ENCODE measurements at places on chromosomes 7 and 10.

GRCh38 chr7:4667776-4668509, 14.2 kb upstream of the FOXK1 start:
- no peak for DNase-seq

GRCh38 chr10:52066383-52066782, 247.7 kb upstream of the DKK1 start:
- DNase-seq: no peak

- no peak for DNase-seq
These were observed 111.9 kb upstream of the FAM20C start for GRCh38 chr7:80259-81067.

DNA sequence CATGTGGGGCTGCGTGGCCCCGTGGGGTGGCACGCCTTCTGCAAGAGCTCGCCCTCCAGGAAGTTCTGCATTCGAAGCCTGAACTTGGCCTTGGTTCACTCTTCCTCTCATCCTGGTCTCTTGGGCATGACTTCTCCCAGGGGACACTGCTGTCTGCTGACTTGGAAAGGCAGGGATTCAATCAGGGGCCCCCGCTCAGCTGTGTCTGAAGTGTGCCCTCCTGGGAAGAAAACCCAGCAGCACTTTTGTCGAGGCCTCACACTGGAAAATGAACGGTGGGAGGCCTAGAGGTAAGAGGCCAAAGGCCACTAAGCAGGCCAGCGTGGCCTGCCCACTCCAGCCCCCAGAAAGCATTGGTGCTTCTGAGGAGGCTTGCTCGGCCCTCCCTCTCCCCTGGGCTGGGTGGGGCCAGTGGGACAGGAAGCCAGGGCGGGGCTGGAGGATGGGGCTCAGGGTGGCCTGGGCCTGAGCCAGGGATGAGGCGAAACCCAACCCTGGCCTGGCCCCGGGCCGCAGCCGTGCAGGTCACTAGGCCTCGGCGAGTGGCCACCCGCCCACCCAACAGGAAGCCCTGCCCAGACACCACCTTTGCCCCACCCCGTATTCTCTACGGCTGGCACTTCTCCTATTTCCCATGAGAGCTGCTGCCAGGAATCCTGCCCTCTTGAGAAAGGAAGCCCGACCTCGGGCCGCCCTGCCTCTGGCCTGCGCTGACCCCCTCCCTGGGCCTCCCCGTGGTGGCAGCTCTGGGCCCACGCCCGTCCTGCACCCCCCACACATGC, 81.1 kb downstream of the ZMIZ1 start:
- DNase-seq: no peak

GRCh38 chr7:127961786-127962453, 69.3 kb downstream of the LRRC4 start:
- DNase-seq: no peak

DNA sequence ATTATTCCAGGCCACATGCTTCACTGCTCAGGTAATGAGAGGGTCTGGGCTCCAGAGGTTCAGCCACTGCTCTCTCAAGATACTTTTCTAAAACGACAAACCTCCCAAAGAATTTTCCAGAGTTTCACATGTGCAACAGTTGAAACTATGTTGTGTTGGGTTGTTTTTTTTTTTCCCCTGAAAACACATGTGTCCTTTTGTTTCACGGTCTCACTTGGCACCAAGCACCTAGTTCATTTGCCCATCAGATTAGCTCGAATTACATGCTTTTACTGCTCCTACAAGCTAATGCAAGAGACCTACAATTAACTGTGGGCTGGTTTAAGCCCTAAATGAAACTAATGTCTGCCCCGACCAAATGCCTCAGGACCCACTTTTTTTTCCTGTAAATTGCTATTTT, 313.3 kb downstream of the FGFR2 start:
- DNase-seq: no peak

DNA sequence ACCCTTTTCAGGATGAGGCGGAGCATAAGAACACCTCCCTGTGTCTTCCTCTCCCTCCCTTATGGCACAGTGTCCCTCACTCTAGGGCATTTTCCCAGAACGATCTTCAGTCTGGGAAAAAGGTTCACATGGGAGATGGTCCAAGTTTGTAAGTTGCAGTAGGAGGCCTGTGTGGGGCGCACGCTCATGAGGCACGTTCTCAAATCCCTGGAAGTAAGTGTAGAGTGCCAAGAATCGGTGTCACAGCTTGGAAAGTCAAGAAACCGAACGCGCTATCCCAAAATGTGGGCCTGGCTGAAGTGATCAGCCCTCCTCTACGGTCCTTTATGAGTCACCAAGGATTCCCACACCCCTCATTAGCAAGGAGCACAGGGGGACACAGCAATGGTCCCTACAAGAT, 23.9 kb upstream of the SMARCD3 start:
- DNase-seq: no peak

DNA sequence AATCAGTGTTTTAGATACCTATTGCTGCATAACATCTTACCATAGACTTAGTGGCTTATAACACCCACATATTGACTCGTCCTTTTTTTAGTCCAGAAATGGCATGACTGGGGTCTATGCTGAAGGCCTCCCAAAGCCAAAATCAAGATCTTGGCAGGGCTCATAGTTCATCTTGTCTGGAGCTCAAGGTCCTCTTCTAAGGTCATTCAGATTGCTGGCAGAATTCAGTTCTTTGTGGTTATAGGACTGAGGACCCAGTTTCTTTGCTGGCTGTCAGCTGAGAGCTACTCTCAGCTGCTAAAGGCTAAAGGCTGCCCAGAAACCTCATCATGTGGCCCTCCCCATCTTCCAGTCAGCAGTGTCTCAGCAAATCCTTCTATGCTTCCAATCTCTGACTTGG, 165.5 kb downstream of the FAM107B start:
- no peak for DNase-seq

DNA sequence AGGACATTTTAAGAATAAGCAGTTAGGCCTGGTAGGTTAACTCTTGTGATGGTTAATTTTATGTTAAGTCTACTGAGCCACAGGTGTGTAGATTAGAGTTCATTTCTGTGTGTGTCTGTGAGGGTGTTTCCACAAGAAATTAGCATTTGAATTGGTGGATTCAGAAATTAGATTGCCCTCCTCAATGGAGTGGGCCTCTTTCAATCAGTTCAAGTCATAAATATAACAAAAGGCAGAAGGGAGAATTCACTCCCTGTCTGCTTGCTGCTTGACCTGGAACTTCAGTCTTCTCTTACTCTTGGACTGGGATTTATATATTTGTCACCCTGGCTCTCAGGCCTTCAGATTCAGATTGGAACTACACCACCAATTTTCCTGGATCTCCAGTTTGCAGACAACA, 55.3 kb upstream of the POM121L12 start:
- no peak for DNase-seq

DNA sequence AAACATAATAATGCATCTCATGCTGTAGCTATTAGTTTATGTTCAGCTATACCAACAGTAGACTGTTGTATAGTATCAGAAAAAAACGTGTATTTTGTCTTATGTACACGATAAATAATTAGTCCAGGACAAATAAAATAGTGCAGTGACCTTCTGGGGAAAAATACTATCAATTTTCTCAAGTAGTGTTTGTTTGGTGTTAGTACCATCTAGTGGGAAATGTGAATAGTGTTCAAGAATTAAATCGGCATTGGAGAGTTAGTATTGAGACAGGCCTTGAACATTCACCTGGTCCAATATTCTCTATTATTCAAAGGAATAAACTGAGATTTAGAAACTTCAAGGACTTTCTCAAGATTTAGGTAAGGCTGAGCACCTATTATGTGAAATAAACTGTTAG, 21.7 kb upstream of the OR2A5 start:
- DNase-seq: no peak

DNA sequence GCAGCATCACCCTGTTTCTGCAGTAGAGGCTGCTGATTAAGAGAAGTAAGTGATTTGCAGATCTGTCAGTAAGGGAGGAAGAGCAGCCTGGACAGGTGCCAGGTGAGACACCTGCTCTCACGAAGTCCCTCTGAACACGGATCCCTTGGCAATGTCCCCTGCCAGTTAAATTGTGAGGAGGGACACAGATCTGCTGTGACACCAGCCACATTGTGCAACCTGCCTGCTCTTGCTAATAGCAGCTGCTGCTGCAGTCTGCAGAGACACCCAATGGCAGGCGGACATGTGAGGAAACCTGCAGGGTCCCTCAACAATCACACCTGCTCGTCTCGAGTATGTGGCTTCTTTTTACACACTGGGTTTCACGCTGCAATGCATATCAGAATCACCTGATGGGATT, 31.9 kb downstream of the ANXA11 start:
- DNase-seq: no peak

DNA sequence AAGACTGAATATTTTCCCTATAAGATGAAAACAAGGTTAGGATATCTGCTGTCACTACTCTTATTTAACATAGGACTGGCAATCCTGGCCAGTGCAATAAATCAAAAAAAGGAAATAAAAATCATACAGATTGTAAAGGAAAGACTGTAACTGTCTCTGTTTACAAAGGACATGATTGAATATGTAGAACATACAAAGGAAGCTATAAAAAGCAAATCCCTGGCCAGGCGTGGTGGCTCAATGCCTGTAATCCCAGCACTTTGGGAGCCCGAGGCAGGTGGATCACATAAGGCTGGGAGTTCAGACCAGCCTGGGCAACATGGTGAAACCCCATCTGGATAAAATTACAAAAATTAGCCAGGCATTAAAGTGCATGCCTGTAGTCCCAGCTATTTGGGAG, 15.8 kb downstream of the ZNF485 start:
- DNase-seq: no peak

DNA sequence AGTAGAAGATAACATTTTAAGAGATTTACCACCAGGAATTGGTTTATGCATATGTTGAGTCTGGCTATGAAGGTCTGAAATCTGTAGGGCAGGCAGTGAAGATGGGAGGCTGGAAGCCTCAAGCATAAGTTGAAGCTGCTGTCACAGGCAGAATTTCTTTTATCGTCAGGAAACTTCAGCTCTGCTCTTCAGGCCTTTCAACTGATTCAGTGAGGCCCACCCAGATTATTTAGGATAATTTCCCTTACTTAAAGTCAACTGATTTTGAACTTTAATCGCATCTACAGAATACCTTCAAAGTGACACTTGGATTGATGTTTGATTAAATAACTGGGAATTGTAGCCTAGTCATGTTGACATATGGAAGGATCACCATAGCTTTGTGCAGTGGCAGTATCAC, 190.5 kb downstream of the PPP1R9A start:
- DNase-seq: no peak

GRCh38 chr7:6026011-6026819, 5.0 kb upstream of the ANKRD61 start:
- DNase-seq: peak; percentile 34

- no peak for DNase-seq
These were observed 112.3 kb downstream of the CACNA2D1 start for GRCh38 chr7:82331234-82331633.

GRCh38 chr7:23114896-23115295, 9.3 kb downstream of the KLHL7 start:
- no peak for DNase-seq

GRCh38 chr7:16004702-16005101, 318.2 kb upstream of the MEOX2 start:
- DNase-seq: no peak

GRCh38 chr7:84452618-84453017, 258.0 kb upstream of the SEMA3A start:
- no peak for DNase-seq

GRCh38 chr10:103472005-103472404, 7.0 kb downstream of the CALHM3 start:
- DNase-seq: no peak

GRCh38 chr10:70405037-70405824, 1.3 kb downstream of the EIF4EBP2 start:
- DNase-seq: no peak

DNA sequence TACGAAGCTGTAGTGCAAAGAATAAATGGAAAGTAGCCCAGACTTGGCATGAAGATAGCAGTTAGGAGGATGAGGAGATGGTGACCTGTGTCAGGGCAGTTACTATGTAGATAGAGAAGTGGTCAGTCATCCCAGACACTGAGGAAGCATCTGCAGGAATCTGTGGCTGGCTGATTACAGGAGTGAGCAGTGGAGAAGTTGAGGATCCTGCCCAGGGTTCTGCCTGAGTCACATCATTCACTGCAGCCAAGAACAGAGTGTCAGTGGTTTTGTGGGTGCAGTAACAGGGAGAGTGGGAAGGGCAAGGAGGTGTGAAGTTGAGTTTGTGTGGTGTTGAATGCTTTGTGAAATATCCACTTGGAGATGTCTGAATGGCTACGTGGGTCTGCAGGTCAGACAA, 676.4 kb upstream of the NRP1 start:
- DNase-seq: no peak

DNA sequence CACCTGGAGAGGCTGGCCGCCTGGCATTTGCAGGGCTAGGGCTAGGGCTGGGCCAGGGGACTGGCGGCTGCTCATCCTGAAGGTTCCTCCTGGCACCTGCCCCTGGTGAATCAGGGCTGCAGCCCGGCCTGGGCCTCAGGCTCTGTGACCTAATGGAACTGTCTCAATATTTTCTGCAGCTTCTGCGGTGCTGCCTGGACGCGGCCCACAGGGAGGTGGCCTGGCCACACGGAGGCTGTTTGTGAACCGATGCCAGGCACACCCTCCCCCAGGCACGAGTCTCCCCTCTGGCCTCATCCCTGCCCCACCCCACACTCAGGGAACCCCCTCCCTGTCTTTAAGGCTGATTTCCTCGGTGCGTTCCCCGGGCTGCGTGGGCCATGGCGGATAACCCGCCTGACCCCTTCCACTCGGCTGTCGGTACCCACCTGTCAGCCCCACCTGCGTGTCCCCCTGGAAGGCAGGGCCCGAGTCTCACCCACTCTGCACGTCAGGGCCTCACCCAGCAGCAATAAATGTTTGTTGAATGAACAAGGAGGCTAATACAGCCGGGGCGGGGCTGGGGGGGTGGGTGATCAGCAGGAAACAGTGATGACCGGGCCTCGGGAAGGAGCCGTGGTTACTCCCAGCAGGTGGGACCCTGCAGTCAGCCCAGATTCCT, 54.5 kb upstream of the DNAJB6 start:
- DNase-seq: no peak

DNA sequence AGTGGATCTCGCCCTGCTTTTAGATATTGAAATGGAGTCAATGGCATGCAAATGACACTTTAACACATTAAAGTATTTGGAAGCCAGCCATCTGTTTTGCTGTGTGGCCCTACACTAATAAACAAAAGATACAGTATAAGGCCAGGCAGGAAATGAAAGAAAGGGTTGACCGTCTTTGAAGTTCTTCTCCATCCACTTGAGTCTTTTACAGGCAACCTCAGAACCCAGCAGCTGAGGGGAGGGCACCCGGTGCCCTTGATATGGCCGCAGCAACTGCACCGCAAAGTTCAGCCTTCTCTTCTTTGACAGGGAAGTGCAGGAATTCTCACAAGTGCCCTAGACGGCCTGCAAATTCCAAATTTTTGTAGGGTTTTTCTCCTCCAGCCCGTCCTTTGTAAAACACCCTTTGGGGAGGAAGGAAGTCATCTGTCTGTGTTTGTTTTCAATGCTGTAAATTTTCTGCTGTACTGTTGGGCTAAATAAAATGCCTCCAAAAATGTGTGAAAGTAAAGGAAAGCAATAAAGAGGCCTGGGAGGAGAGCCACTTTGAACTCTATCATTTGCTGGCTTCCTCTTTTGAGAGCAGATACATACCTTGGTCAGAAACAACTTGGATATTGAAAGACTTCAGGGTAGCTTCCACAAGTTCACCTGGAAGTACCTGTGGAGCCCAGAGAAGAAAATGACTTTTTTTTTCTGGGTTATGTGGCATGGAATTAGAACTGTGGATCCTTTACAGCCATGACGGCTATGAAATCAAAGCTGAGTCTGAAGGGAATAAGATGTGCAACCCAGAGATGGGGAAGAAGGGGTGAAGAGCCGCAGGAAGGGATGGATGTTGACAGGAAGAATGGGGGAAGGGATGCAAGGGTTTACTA, 3.6 kb downstream of the HOXA1 start:
- no peak for DNase-seq
